NCI-H2107 (cell line): ENCODE measurements at places on chromosomes 5 and 9.

GRCh38 chr9:107683566-107683965 lies 194.0 kb upstream of the KLF4 start:
- DNase-seq, result no peak

DNA sequence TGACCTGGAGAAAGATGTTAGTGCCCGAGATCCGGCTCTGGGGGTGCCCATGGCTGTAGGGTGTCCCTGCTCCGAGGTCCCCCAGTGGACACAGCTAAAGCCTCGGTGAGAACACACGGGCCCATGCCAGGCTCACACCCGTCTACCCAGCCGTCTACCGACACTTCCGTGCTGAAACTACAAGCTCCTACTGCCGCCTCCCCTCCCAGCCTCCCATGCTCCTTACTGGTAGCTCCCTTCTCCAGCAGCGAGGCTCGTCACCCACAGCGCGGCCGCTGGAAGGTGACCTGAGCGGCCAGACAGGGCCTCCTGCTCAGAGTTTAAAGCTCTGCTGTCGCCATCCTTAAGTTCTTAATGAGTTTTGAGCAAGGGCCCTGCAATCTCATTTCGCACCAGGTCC lies 33.2 kb upstream of the CLPTM1L start:
- no peak for DNase-seq

DNA sequence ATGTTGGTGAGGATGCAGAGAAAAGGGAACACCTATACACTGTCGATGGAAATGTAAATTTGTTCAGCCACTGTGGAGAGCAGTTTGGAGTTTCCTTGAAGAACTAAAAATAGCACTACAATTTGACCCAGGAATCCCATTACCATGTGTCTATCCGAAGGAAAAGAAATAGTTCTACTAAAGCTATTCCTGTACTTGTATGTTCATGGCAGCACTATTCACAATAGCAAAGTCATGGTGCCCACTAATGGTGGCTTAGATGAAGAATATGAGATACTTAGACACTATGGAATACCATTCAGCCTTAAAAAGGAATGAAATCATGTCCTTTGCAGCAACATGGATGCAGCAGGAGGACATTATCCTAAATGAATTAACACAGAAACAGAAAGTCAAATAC lies 50.2 kb upstream of the CAST start:
- no peak for DNase-seq

DNA sequence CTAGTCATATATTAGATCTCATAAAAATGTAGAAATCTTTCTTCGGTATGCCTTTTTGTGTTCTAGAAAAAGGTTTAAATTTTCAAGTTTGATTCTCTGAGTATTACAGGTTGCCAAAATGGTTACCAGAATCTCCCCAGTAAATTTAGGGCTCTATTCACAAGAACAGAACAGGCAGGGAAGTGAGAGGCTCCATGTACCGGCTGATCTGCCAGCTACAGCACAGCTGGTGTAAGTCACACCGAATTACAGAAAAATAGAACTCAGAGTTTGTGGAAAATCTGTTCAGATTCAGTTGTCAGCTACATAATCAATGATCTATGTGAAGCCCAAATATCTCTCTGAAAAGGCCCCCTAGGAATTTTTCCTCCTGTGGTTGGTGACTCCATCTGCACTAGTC lies 10.5 kb downstream of the FAM81B start:
- DNase-seq, result no peak

GRCh38 chr5:180127682-180128670 lies 56.4 kb upstream of the RNF130 start:
- DNase-seq, result no peak

- no peak for DNase-seq
These were observed 113.1 kb downstream of the KDM4C start for GRCh38 chr9:6870650-6871477.

DNA sequence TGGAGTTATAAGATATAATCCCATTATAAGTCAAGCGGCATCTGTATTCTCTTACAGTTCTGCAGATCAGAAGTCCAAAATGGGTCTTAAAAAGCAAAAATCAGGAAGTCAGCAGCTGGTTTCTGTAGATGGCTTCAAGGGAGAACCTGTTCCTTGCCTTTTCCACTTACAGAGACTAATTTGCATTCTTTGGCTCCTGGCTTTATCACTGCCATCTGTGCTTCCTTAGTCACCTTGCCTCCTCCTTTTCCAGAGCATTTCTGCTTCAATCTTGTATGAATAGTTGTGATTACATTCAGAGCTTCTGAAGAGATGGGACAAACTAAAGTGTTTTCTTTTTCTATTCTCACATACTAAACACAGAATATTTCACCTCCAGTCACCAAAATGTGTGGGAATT lies 647.3 kb upstream of the GRAMD2B start:
- no peak for DNase-seq

- DNase-seq, result no peak
These were observed 406.3 kb downstream of the IRX1 start for GRCh38 chr5:4001758-4002533.

DNA sequence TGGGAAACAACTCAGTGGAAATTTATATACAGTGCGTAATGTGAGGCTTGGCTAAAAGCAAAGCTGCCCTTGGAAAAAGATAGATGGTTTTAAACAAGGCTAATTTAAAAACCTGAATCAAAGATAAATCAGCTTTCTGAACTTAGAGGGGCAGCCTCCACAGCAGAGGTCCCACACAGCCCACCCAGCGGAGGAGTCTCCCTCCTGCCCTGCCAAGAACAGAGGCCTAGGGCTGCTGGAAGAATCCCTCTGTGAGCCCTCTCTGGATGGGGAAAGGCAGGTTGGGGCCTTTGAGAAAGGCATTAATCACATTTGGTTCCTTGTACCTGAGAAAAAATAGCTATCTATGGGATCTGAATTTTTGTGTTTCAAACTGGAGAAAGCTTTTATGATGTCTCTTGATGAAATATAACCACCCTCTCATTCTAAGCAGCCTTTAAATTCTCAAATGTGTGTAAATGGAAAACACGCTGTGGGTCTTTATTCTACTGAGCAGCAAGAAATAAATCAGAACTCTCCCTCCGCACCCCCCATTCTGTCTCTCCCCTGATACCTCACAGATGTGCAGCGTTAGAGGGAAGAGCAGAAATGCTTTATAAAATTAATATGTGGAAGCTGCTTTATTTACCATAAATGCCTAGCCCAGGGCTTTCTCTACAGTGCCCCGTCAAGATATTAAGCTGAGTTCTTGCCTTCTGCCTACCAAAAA lies 329.2 kb downstream of the EFNA5 start:
- DNase-seq, result no peak

DNA sequence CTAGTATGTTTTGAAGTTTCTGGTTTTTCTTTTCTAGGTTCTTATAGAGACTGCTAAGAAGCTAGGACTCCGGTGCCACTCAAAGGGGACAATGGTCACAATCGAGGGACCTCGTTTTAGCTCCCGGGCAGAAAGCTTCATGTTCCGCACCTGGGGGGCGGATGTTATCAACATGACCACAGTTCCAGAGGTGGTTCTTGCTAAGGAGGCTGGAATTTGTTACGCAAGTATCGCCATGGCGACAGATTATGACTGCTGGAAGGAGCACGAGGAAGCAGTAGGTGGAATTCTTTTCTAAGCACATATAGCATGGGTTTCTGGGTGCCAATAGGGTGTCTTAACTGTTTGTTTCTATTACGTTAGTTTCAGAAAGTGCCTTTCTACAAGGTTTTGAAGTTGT lies 52.2 kb downstream of the MTAP start:
- no peak for DNase-seq

- no peak for DNase-seq
These were observed 410.1 kb downstream of the DMRT2 start for GRCh38 chr9:1460143-1460769.

DNA sequence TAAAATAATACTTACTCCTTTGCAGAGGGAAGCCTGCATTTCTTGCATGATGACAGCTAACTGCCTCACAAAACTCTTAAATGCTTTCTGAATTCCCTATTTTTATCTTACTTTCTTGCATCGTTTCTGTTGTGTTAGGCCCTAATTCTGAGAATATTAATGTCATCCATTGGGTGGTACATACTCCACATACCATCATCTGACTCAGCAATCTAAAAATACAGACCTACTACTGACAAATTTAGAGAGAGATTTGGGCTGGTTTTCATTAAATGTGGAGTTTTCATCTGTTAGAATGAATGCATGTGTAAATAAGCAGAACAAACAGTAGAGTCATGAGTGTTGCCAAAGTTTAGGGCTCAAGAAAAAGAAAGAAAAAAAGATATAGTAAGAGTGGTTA lies 26.5 kb upstream of the KCNN2 start:
- no peak for DNase-seq

DNA sequence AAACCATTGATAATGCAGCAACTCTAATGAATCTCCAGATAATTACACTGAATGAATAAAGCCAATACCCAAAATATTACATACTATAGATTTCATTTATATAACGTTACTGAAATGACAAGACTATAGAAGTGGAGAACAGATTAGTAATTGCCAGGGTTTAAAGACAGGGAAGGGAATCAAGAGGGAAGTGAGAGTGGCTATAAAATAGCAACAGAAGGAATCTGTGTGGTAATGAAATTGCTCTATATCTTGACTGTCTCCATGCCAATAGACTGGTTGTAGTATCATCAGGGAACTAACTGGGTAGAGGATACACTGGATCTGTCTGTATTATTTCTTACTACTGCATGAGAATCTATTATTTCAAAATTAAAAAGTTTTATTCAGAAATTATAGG lies 396.5 kb upstream of the RPS23 start:
- DNase-seq, result no peak

- no peak for DNase-seq
These were observed 4.2 kb upstream of the BSPRY start for GRCh38 chr9:113345190-113345589.

GRCh38 chr9:99197987-99198386 lies 23.8 kb downstream of the ALG2 start:
- peak; percentile 20 for DNase-seq

DNA sequence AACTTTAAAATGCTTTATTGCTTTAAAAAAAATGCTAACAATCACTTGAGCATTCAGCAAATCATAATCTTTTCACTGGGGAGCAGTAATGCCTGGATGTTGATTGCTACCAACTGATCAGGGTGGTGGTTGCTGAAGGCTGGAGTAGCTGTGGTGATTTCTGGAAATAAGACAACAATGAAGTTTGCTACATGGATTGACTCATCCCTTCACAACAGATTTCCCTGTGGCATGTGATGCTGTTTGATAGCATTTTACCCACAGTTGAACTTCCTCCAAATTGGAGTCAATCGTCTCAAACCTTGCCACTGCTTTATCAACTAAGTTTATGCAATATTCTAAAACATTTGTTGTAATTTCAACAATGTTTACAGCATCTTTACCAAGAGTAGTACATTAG lies 83.3 kb downstream of the MLLT3 start:
- DNase-seq, result no peak

DNA sequence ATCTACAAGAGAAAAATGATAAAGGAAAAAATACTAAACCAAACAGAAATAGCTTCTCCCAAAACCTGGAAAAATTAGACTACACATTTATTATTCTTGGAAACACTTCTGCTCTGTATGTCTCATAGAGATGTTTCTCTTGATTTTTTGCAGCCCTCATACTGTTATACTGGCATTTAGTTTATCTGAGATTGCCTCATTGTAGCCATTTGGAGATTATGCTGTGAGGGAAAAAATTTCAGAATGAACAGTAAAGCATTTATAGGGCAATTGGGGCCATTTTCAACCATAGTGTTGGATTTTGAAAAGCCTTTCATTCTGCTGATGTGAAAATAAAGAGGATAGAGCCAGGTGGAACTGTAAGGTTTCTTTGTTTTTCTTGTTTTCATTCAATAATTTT lies 441.8 kb upstream of the RIOK2 start:
- no peak for DNase-seq

GRCh38 chr5:171714261-171714660 lies 71.4 kb upstream of the SMIM23 start:
- DNase-seq, result no peak

GRCh38 chr9:3177146-3177761 lies 333.4 kb upstream of the PUM3 start:
- no peak for DNase-seq

- no peak for DNase-seq
These were observed 179.5 kb downstream of the RASEF start for GRCh38 chr9:82883436-82883835.

DNA sequence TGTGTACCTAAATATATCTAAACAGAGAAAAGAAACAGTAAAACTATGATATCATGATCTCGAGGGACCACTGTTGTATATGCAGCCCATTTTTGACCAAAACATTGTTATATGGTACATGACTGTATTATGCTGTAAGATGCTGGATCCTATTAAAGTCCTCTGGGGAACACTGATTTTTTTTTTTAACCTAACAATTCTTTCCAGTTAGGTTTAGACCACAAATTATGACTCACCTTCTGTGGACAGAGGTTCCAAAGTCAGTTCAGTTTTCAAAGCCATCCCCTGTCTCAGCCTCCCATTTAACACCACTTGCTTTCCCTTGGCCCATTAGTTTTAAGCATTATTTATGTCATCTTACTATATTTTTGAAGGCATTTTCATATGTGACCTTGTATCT lies 27.1 kb downstream of the TRMO start:
- no peak for DNase-seq

DNA sequence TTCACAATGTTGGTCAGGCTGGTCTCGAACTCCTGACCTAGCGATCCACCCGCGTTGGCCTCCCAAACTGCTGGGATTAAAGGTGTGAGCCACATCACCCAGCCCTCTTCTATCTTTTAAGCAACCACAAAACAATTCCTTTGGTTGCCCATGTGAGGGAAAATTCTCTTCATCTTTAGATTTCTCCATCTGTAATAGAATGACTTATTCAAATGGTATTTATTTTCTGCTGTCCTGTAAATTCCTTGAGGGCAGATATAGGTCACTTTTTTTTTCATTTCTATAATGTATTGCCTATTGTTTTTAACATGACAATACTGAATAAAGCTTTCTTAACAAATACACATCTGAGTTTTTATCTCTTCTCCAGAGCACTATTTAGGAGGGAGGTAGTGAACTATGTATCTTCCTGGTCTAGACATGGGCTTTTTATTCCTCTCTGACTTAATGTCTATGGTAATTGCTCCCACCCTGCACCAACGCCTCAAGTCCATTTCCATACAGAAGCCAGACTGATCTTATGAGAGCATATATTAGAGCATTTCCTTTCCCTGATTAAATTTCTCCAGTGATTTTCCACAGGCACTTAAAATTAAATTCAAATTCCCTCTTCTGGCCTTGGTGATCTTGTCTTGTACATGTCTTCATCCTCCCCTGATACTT lies 595.6 kb downstream of the CAAP1 start:
- DNase-seq, result no peak

- DNase-seq, result no peak
These were observed 72.5 kb downstream of the AP3B1 start for GRCh38 chr5:78221964-78222451.

DNA sequence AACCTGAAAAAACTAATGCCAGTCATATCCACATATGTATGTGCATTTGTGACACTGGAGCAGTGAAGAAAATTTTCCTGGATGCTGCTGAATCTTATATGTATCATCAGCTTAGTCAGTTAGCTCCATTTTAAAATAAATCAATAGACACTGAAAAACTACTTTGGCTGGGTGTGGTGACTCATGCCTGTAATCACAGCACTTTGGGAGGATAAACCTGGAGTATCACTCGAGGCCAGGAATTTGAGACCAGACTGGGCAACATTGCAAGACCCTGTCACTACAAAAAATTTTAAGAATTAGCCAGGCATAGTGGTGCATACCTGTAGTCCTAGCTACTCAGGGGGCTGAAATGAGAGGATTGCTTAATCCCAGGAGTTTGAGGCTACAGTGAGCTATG lies 511.0 kb upstream of the TLE4 start:
- DNase-seq, result no peak

- no peak for DNase-seq
These were observed 612 bp upstream of the BBLN start for GRCh38 chr9:128159522-128159783.

- no peak for DNase-seq
These were observed 133.7 kb downstream of the NMUR2 start for GRCh38 chr5:152271420-152271819.
